ENCODE measurements at places on chromosomes 2 and 18.
A peak's percentile ranks its signal among the peaks of the same experiment; 100 is the strongest.

DNA sequence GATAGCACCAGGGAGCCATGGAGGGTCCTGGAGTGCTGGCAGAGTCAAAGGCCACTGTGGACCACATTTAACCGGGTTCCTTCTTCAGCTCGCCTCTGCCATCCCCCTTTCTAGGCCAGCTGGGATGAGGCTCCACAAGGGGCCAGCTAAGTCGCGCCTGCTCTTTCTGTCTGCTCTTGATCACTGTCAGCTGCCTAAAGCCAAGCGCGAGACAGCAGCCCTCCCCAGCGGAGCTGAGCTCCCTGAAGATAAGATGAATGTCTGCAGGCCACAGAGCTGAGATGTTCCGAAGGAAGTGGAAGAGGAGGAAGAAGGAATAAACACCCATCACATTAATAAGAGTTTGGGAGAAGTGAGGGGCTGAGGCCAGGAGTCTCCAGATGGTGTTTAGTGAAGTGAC, 99.6 kb downstream of the CELF4 start:
- DNase-seq, result no peak

DNA sequence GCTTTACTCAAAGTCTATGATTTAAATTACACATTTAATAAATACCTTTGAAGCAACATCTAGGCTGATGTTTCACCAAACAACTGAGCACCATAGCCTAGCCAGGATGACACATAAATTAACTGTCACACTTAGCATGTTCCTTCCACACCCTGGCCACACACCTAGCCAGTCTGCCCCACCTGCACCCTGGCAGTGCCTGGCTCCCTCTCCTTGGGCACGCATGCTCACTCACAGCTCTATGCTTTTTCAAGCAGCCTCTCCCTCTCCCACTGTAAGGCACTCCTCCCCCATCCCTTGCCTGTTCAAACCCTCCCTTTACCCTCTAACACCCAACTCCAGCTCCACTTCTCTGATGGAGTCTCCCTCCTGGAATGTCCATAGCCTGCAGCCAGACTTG, 357.6 kb upstream of the KLHL29 start:
- no peak for DNase-seq

- no peak for DNase-seq
Measured at GRCh38 chr2:239175181-239175580, 225.6 kb downstream of the HDAC4 start.

DNA sequence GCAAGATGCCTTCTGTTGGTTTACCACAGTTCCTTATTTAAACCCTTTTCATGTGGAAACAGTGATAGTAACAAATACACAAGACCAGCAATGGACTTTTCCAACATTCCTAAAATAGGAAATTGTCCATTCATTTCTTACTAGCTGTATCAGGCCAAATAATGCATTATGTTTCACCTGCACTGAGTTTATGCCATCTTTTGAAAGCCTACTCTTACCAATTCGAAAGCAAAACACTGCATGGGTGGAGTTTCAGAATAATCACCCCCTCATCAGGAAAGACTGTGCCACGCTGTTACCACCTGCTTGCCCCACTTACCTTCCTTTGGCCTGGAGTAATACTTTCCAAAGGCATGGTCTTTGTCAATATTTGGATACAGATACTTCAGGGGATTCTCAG, 37.5 kb downstream of the STAT1 start:
- DNase-seq, result no peak

GRCh38 chr2:177989029-177989885, 83.3 kb downstream of the PDE11A start:
- peak; percentile 71 for DNase-seq

DNA sequence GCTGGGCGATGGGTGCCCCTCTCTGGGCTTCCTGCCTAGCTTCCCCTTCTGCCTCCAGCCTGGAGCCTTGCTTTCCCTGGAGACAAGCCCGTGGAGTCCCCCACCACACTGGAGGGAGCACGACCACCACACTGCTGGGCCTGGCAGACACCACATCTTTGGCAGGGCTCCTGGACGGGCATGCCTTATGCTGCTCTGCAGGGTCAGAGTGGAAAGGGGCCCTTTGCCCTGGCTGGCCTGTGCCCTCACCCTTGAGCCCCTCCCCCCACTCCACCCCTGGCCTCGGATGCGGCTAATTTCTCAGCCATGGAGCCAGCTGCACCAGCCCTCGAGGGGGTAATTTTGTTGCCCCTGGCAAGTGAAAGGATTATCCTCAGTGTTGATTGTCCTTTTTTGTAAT, 194.5 kb downstream of the LOXHD1 start:
- DNase-seq, result no peak

- no peak for DNase-seq
Measured at GRCh38 chr2:124122340-124122739, 97.3 kb downstream of the CNTNAP5 start.

DNA sequence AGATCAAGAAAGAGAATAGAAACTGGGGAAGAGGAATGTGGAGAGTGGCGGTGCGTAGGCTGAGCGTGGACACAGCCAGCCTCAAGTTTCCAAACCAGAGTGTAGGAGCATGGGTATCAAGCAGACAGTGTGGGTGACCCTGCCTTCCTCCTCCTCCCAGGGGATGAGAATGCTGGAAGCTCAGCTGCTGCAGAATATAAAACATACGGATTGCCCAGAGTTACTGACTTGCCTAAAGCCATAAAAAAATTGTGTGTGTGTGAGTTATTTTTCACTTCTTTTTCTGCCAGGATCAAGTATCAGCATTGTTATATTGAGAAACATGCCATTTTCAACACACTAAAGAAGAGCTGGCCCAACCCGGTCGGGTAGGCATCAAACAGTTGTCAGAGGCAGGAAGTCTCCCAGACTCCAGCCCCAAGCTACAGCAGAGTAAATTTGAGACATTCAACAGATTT, 333.3 kb upstream of the ACVR2A start:
- DNase-seq, result peak; percentile 1

DNA sequence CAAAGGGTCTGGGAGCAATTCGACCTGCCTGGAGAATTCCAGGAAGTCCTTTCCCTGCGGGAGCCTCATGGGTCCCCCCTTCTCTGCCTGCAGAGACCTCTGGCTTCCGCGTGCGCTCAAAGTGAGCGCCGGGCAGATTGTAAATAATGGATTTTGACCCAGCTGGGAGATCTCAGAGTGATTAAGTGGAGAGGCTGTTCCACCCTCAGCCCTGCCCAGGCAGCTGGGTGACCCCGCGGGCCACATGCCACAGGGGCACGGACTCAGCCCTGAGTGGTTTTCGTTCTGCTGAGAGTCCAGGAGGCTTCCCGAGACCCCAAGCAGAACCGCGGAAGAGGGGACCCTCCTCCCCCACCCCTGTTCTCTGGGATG, 1.2 kb downstream of the KCNG2 start:
- no peak for DNase-seq

- DNase-seq, result no peak
Measured at GRCh38 chr2:170813611-170814532, 2.8 kb upstream of the GAD1 start.

DNA sequence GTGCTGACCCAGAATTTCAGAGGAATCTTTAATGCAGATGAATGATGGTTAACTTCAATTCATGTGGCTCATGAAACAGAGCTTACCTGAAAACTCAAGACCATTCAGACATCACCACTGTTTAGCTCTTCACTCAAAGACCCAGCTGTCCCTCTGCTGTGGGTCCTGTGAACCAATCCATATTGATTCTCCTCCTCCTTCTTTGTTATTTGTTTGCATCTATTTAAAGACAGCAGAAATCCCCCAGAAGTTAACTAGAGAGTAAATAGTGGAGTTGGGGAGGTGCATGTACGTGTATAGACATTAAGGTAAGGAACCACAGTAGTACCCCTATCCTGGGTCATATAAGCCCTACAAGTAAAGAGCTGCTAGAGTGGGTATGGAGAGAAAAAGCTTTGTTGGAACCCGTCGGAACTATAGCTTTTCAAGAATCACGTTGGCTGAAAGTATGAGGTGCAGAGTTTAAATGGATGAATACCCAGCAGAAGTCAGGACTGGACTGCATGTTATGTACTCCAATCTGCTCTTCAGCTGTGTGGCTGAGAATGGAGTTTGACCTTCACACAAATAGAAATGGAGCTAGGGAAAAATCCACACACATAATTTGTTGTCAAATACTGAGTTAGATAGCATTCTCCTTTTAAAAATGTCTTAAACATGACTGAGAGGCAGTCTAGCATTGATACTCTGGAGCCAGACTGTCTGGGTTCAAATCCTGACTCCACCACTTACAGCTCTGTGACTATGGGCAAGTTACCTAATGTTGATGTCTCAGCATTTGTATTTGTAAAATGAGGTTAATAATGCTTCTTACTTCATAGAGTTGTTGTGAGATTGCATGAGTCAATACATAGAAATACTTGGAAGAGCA, 81.7 kb upstream of the HK2 start:
- DNase-seq, result no peak

DNA sequence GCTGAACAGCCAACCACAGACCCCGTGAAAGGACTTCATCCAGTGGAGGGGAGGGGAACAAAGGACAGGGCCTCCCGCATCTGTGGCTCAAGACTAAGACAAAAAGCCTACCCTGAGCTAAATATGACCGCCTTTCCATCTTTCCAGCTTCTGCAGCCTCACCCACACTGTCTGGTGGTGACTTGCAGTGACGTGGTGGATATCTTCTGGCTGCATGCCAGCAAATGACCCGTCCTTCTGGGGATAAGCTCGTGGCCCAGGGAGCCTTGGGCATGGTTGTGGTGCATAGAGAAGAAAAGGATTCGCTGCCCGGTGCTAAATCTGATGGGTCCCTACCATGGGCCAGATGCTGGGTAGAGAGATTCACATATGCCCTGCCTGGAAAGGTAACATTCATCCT, 8.7 kb upstream of the NGEF start:
- DNase-seq, result no peak

GRCh38 chr2:164287056-164287455, 334.2 kb downstream of the GRB14 start:
- DNase-seq, result no peak

- DNase-seq, result no peak
Measured at GRCh38 chr2:68993660-68994059, 19.2 kb downstream of the GKN1 start.

DNA sequence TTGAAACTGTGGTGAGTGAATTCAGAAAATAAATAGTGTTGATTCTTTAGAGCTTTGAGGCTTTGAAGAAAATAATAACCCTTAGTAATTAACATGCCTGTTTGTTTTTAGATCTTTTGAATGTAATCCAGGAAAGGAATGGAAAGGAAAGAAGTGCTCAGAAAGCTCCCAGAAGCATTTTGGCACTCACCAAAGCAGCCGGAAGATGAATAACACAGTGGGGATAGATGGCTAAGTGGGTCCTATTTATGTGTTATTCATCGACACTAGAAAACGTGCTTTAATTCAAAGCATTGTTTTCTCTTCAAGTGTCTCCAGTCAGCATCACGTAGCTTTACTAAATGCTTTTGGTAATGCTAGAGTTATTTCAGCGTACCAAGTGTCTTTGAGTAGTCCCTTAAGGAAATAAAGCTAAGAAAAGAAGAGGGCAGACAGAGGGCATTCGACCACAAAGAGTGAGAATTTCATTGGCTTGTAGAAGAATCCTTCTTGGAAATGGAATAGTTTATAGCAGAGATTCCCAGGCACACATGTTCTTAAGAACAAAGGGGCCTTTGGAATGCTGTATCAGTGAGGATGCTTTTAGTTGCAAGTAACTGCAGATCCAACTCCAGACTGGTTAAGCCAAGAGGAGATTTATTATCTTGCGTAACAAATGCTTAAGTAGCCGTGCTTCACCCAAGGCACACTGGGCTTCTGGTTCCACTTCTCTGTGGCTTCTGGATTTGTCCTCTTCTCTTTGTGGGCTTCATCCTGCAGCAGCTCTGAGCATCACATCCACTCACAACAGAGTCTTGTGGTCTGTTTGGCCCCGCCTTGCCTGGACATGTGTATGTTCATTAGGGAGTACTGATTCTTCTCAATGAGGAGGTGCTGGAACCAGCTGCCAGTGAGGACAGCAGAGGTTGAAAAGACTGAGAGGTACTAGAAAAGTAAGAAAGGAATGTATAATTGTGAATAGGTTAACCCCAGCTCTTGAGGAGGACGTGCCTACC, 63.6 kb upstream of the LTBP1 start:
- peak; percentile 60 for DNase-seq

- no peak for DNase-seq
Measured at GRCh38 chr2:173043897-173044519, 31.6 kb upstream of the MAP3K20 start.

DNA sequence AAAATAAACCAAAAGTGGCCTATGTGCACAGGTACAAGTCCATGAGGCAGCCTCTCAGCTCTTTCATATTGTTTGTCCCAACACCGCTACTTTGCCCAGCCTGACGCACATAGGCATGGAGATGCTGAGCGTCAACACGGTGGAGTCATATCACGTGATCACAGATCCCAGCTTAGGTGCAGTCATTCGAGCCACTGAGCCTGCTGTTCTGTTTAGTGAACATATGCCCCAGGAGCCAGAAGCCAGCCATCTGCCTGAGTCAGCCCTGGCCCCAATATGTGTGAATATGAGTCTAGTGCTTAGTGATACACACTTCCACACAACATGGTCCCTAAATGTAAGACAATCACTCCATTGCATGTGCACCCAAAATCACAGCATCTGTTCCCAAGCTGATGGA, 88.2 kb upstream of the LCLAT1 start:
- no peak for DNase-seq

- no peak for DNase-seq
Measured at GRCh38 chr18:62453864-62454263, 69.0 kb upstream of the ZCCHC2 start.

- DNase-seq, result no peak
Measured at GRCh38 chr2:131027566-131028528, 65.4 kb downstream of the FAM168B start.

DNA sequence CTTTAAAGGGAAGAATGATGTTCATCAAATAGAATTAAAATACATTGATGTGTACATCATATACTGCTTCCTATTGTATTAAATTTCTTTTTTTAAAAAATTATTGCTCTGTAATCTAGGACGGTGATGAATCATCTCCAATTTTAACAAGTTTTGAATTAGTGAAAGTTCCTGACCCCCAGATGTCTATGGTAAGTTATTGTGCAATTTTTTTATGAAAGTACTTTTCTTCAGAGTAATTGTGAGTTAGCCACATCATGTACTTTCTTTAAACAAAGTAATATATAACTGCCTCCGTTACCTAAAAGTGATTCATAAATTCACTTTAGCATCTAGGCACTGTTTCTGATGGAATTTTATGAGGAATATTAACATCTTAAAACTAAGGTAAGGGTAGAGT, 38.1 kb downstream of the PIK3C3 start:
- no peak for DNase-seq

GRCh38 chr2:189092936-189093335, 86.6 kb downstream of the COL5A2 start:
- peak; percentile 88 for DNase-seq

GRCh38 chr2:69173706-69174105, 160.7 kb downstream of the ANTXR1 start:
- DNase-seq, result no peak

- DNase-seq, result peak; percentile 76
Measured at GRCh38 chr2:220847589-220847988, 724.5 kb downstream of the EPHA4 start.

Measured in GM04503 (cell line).